HCEC 1CT (cell line): ENCODE measurements at places on chromosomes 2 and 18.

- DNase-seq, result no peak
These were observed 963.7 kb upstream of the CRIM1 start for GRCh38 chr2:35391736-35392442.

DNA sequence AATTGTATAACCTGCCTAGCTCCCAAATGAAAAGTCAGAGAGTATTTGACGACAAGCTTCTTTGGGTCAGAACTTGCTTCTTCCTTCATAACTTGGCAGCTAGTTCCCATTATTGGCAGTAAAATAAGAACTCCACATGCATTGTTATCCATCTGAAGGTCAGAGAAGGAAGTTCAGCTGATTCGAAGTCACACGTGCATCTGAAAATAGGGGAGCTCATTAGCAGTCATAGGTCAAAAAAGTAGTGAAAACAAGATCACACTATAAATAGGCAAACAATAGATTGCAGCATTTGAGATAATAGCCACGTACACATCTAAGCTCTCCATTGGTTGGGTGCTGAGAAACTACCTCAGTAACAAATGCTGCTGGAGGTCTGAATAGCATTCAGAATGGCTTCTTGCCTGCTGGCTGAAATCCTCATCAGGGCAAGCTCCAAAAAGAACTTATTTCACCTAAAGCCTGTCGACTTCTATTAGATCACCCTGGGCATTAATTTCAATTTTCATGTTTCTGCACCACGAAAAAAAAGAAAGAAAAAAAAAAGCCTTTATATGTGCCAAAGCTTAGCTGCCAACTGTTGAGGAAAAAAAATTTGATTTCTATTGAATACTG is 1492.9 kb upstream of the CELF4 start:
- DNase-seq, result no peak

DNA sequence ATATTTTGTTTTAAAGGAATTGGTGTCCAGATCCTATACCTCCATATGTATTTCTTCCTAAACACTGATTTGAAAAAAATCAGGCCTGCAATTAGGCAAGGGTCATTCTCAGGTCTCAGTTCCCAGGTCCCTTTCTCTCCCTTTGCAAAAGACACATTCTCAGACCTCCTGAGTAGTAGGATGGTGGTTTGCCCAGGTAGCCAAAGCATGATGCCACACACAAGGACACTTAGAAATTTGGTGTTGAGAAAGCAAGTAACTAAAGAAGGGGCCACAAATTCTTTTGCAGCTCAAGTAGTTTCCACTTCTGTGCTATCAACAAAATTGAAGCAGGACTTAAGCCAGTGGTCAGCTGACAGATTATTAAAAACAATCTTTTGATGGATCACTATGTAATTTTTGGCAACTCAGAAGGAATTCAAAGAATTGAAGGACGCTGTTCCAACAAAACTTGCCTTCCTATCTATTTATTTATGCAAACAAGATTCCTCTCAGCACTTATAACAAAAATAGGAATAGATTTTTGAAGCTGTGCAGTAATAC is 6.6 kb upstream of the MYO5B start:
- DNase-seq, result no peak

DNA sequence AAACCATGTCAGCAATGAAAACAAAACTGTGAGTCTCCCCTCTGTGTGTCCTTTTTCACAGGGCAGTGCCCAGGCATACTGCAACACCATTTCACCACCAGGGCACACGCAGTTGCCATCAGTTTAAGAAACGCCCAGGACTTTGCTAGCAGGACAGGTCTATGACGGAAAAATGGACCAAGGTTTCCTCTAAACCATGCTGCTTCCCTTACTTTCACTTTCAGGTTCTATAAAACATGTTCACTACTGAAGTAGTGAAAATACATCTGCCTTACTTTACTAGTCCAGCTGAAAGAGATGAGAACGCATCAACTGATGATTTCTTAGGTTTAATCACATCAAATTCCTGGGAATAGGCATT is 110.5 kb downstream of the TCF4 start:
- peak; percentile 50 for DNase-seq

DNA sequence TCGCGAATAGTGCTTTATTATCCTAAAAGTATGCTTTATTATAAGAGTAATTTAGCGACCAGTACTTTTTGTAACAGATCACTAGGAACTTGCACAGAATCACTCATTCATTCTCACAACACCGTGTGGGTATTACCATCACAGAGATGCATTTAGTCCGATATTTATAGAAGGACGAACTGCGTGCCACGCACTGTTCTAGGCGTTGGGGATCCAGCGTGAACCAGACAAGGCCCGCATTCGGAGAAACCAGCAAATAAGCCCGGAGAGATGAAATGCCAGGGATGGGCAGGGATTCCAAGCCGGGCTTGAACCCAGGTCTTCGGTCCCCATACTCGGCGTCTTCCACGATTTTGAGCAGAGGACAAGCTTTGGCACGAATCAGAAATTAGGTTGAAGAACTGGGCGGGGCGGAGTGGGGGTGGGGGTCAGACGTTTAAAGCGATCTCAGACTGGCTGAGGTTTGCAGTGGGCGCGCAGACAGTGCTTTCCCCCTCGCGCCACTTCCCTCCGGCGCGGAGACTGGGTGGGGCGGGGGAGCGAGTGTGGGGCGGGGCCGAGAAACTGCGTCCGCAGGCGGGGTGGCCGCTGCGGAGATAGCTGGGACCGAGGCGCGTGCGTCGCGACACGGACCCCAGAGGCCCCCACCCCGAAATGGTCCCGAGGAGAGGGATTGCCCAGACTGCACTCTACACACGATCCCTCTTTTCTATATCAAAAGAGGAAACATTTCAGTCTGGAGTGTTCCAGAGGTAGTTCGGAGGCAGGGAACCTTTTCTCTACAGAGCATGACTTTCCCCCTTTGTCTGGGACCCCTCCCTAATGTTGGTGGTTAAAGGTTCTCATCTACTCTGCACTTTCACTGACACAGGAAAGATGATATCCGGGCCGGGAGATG is 1.1 kb upstream of the CXCR4 start:
- no peak for DNase-seq

- DNase-seq, result peak; percentile 49
These were observed 80.3 kb downstream of the NPAS2 start for GRCh38 chr2:100900156-100900795.

GRCh38 chr2:98564541-98565132 is 43.7 kb downstream of the COA5 start:
- DNase-seq, result no peak

DNA sequence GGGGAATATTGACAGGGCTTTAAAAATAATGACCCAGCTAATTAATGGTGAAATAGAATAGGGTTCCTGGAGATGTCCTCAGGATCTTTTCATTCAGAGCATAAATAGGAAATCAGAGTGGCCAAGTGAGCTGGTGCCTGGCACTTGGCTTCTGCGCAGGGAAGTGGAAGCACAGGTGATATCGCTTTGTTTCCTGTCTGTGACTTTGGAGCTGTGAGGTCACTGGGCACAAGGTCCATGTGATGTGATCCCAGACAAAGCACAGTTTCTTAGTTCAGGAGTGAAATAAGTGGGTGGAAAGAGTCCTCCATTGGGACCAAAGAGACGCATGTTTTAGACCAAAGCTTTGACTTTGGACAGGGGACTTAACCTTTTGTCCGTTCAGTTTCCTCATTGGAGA is 338.3 kb downstream of the CYRIA start:
- DNase-seq, result no peak

DNA sequence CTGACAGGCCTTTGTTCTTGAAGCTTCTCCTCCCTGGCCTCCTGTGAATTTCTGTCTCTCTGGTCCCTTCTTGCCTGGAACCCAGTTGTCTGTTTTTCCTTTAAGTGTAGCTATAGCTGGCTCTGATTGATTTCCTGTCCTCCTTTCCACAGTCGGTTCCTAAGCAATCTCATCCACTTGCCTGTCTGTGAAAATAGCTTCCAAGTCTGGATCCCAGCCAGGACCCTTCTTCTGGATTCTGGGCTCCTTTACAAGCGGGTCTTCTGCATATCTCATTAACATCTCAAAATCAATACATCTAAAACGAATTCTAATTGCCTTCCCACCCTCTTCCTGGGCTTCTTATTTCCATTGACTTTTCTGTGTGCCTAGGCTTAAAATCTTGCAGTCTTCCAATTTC is 124.9 kb downstream of the DAW1 start:
- no peak for DNase-seq

- no peak for DNase-seq
These were observed 75.6 kb upstream of the ARHGAP28 start for GRCh38 chr18:6653880-6654279.

DNA sequence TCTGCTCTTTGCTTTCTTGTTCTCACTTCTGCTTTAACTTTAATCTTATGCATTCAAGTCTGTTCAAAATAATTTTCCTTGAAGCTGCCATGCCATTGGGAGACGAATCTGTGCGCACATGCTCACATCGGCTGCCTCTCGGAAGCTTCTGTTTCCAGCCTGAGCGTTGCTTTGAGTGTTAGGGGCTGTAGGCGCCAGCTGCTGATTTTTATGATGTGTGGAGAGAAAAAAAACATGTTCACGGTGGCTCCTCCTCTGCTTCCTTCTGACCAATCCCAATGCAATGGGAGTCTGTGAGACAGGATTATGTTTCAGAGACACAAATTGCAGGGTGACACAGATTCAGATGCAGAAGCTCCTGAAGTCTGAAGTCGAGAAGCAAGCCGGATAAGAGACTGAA is at the start of gene MC4R:
MC4R (minus strand) TSS at position 180 of the 400 bp plus-strand sequence. CDS start 426 bp downstream, outside the sequence.
- peak; percentile 46 for DNase-seq

DNA sequence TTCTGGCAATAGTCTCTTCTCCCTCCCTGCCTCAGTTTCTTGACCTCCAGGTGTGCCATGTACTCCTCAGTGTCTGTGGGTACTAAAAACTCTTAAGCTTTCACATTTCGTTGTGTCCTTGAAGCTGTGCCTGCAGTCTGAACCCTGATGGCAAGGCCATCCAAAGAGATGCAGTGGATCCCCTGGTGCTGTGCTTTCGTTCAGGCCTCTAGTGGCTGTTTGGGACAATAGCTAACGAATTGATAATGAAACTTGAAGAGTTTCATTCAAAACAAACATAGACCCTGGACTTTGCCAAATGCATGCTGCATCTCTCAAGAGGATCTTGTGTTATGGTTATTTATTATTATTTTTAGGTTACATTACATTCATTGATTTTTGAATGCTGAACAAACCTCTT is 523.1 kb upstream of the FSIP2 start:
- peak; percentile 26 for DNase-seq

GRCh38 chr2:50952596-50952995 is 79.3 kb downstream of the NRXN1 start:
- peak; percentile 14 for DNase-seq

GRCh38 chr2:39686456-39686855 is 20.7 kb downstream of the TMEM178A start:
- DNase-seq, result no peak

GRCh38 chr2:113219889-113220641 is 46.3 kb downstream of the PSD4 start:
- peak; percentile 37 for DNase-seq

DNA sequence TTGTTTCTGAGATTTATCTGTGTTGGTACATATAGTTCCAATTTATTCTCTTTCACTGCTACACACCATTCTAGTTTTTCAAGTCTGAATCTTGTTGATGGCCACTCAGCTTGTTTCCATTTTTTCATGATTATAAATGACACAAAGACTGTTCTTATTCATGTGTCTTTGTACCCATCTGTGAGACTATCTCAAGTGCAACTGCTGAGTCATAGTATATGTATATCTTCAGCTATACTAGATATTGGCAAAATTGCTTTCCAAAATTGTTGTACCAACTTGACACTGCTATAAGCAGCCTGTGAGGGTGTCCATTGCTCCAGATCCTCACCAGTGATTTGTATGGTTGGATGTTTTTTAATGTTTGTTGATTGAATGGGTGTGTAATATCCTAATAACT is 37.2 kb upstream of the RTN4 start:
- peak; percentile 36 for DNase-seq

DNA sequence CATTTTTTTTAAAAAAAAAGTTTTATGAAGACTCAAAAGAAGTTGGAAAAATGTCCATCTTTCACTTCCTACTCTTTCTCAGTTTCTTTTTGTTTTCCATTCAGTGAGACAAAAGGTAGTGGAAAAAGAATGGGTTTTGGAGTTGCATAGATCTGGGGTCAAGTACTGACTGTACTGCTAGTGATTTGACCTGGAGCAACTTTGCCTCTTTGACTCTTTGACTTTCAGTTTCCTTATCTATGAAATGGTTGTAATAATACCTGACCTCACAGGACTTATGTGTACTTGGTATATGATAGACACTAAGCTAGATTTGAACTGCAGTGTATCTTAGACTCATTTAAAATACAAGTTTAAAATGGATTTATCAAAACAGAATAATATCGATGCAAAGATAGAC is 3.5 kb upstream of the KCNE4 start:
- DNase-seq, result no peak

DNA sequence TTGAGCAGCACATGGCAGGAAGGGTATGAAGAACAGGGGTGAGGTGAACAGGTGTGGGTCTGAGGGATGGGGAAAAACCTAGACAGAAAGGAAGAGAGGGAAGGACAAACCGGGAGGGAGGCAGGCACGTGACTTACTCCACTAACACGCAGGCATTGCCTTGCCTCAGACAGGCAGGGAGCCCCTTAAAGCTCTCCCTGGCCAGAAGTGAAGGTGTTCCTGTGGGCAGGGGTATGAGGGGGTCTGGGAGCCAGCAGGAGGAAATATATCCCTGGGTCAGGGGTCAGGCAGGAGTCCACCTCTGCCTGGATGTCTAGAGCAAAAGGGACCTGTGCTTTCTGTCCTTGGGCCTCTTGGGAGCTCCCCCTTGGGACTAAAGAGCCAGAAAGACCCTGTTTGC is 135.3 kb upstream of the EPAS1 start:
- DNase-seq, result no peak

- no peak for DNase-seq
These were observed 355.6 kb downstream of the PARD3B start for GRCh38 chr2:204900910-204901309.

DNA sequence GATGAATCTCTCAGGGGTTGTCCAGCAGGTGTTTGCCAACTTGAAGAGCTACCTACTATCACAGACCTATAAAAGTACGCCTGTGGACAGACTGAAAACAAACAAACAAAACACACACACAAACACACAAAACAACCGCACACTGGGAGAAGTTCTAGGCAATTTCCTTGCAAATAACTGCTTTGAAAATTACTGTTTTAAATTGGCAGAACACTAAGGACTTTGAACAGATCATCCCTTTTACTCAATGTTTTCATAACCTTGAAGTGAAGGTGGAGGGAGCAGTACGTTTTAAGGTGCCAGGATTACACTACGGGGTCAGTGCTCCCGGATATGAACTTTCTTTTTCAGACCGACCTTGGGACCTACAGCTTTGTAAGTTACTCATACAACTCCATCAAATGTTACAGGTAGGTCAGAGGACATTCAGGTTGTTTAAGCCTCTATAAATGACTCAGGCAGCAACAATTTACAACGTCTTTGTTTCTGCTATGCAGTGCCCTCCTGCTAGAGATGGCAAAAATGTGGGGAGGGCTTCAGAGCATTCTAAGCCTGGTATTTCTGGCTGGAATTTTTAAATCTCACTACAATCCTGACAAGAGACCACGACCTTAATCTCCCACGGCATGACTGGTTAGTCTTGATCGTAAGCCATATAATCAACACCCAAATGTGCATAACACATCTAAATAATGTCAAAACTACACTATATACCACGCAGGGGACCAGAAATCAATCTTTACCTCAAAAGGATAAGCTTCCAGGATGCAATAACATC is 1.4 kb upstream of the SLC20A1 start:
- peak; percentile 29 for DNase-seq
